ENCODE measurements at places on chromosomes 3 and 15.

GRCh38 chr3:33949074-33949473 is 150.6 kb downstream of the PDCD6IP start:
- no peak for DNase-seq

GRCh38 chr3:140176526-140176925 is 241.5 kb downstream of the CLSTN2 start:
- DNase-seq = no peak

- DNase-seq = no peak
Observed at GRCh38 chr3:153169793-153170383, 7.9 kb downstream of the RAP2B start.

GRCh38 chr15:51907136-51907862 is 64.3 kb downstream of the LEO1 start:
- DNase-seq = no peak

GRCh38 chr15:69825941-69826818 is 271.5 kb downstream of the TLE3 start:
- DNase-seq = no peak

GRCh38 chr15:45393851-45394250 is 15.5 kb upstream of the GATM start:
- no peak for DNase-seq

DNA sequence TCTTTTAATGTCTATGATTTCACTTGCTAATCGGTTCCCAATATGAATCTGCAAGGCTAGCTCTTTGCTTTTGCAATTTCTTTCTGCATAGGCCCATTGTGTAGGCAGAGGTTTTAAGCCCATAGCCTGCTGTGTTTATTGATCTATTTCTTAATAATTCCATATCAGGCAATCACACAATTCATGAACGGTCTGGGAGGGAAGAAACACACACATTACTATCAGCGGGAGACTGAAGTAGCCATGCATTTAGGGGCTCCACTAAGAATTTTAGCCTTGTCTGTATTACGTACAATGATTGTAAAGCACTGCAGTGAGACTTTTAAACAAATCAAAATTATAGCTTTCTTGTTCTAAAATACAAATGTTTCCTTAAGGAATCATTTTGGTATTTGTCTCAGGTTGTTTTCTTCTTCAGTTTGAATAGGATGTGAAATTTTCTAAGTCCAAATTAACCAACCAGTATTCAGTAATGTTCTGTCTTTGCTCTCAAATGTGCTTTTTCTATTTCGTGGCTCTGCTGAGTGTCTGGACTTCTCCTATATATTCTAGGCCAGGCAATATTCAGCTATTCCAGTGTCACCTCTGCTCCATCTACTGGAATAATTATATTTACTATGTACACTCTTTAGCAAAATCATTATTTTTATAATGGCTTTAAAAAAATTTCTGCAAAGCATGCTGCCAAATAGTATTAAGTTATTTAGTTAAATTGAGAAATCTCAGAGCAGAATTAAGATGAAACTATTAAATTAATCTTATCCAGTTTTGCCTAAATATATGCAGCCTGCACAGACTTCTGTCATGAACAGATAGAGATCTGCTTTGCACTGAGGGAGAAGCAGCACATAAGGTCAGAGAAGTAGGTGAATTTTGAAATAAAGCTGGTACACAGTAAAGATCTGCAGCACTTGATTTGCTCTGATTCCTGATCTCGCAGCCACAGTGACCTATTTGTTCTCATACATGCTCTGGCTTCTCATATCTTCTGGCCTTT is 103.0 kb upstream of the NAALADL2 start:
- no peak for DNase-seq

- no peak for DNase-seq
Observed at GRCh38 chr15:66287461-66288057, 5.8 kb upstream of the DIS3L start.

DNA sequence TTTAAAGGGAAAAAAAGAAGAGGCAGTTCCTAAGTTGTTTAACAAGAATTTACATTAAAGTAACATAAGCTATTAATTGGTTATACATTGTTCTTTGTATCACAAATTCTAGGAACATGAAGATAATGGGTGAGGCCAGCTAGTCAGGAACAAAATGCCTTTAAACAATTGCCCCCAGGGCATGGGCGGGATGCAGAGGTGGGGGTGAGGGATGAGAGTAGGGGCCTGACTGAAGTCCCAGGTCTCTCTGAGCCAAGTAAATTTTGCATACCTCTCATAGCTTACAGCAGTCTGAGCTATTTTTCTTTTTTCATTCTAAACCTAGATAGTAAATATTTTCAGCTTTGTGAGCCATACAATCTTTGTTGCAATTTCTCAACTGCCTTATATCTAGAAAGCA is 77.8 kb upstream of the RNU6-1 start:
- no peak for DNase-seq

- DNase-seq = no peak
Observed at GRCh38 chr3:16402451-16402850, 111.0 kb downstream of the RFTN1 start.

DNA sequence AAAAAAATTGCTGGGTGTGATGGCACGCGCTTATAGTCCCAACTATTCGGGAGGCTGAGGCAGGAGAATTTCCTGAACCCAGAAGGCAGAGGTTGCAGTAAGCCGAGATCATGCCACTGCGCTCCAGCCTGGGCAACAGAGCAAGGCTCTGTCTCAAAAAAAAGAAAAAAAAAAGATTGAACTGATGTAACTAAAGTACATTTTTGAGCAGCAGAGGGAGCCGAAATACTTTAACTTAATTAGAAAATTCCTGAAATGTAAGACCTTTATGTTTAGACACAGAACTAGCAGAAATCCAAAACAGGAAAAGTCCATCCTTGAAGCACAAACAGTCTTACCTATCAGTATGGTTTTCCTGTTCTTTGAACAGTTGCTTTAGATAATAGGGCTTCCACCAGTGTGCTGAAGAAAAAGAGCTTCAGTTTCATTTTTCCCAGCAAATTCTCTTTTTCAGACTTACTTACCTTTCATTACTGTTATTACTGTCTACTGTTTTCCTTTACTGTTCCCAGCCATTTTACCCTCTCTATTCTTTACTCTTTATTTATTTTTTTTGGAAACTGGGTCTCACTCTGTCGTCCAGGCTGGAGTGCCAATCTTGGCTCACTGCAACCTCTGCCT is 33.4 kb upstream of the ZNF609 start:
- no peak for DNase-seq

DNA sequence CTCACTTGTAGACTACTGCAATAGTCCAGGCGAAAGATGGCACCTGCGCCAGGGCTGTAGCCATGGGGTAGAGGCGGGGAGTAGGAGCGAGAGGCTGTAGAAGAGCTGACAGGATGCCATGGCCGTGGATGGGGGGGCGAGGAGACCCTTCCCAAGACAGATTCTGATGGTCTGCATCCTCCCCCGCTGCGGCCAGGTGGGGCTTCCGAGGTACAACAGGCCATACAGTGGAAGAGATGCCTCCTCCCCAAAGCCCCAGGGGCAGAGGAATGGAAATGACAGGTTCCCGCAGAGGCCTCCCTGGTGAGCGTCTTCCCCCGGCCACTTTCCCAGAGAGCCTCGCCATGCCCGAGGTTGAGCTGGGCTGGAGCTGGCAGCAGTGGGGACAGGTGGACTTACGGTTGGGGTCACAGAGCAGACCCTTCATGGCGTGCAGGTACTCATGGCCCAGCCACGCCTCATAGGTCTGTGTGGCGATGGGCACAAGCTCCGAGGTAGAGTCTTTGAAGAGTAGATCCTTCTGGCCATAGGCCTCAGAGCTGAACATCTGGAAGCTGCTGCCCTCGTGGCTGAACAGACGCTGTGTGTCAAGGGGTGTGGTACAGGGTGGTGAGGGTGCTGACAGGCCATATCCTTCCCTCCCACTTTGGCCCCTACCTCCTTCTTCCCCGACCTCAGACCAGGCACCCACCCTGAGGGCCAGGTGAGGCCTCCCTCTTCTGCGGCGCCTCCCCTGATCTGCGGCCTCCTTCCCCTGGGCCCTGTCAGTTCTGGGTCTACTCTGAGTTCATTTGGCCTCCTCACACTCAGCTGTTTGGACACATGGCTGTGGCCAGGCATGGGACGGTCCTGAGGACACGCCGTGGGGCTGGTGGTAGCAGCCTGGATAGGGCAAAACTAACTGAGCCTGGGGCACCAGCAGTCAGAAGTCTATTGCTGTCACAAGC is 13.6 kb downstream of the MELTF start:
- DNase-seq = no peak

DNA sequence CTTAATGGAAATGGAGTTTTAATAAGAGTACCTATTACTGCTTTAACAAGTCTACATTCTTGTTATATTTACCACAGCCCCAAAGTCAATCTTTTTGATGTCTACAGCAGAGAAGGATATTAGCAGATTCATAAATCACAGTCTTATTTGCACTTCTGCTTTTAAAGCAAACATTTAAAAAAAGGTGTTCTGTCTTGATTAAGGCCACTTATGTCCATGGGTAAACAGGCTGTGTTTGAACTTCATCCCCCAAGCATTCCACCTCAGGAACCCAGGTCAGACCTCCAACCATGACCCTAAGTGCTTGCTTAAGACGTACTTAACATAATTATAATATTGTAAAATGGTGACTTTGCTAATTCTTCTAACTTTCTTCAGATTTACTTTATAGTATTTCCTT is 113.4 kb downstream of the CMSS1 start:
- no peak for DNase-seq
